ENCODE measurements at places on chromosomes 16 and 17.

DNA sequence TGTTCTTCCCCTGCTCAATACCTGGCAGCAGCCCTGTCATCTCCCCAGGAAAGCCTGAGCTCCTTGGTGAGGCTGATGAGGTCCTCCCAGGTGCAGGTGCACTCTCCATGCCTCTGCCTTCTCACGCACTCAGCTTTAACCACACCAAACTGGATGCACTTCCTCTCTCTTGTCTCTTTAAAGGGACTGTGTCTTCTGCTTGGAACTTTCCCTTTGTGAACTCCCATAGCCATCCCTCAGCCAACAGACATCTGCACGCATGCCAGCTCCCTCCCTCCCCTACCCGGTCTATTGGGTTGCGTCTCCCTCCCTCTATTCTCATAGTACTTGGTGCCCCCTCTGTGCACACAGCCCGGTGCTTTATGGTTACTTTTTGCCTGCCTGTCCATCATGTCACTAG is 231.2 kb downstream of the MSI2 start:
- no peak for DNase-seq

GRCh38 chr17:52140601-52141000 is 17.9 kb downstream of the CA10 start:
- no peak for DNase-seq

DNA sequence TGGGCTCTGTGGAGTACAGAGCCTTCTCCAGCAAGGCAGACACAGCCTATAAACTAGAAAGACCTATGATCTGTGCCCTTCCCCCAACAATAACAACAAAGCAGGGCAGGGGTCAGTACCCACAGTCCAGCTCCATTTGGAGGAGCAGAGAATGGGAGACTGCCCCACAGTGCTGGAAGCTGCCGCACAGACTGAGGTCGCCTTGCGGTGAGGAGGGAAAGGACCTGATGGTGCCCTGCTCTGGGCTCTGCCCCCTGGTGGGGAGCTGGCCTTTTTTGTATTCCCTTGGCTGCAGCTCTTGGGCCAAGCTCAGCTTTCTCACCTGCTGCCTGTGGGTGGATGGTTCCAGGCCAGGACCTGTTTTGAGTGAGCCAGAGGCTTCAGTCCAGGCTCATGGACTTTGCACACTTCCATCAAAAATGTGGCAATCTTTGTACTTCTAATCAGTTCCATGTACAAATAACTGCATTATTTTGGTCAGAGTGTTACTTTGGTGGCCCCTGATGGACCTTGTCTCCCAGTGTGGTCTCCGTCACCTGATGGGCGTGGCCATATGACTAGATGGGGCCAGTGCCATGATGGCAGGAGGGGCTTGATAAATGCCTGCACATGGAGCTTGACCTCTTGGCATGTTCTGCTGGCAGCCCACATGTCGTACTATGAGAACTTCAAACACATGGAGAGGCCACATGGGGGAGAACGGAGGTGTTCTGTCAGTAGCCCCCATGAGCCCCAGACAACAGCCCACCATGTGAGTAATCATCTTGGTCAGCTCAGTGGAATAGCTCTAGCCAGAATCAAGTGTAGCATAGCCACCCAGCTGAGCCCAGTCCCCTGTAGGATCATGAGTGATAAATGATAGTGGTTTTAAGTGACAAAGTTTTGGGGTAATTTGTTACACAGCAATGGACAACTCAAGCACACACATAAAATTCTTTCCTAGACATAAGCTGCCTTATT is 24.2 kb downstream of the B9D1 start:
- peak; percentile 38 for DNase-seq

DNA sequence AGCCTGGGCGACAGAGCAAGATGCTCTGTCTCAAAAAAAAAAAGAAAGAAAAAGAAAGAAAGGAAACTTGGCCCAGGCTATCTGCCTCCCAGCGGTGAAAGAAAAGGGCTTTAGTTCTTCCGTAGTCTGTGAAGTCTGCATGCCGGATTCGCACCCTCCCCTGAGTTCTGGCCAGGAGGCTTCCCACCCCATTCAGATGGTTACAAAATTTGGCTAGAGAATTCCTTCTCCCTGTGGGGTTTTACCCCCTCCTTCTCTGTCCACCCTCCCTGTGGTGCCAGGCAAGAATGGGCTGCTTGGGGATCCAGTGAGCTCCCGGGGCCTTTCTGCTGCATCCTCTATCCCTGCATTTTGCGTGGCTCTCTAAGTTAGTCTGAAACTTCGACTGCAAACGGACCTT is 37.8 kb downstream of the PAFAH1B1 start:
- DNase-seq: no peak

DNA sequence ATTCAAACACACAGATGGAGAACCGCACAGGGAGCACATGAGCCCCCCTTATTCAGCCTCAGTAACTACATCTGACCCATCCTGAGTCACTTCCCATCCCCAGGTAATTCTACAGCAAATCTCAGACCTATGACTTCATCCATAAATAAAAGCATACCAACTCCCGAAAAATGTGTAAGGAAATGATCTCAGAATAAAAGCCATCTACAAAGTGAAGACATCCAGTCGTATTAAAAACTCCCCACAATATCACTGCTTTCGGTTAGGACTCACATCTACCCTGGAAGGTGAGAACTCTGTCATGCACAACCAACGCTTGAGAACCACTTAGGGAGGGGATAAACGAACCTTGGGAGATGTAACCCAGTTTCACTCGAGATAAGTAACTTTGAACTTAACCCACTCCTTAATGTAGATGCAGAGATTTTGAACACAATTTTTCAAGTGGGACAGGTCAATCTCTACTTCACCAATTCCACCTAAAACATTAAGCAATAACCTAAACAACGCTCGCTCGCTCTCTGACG is 1.3 kb downstream of the USP36 start:
- DNase-seq: no peak

DNA sequence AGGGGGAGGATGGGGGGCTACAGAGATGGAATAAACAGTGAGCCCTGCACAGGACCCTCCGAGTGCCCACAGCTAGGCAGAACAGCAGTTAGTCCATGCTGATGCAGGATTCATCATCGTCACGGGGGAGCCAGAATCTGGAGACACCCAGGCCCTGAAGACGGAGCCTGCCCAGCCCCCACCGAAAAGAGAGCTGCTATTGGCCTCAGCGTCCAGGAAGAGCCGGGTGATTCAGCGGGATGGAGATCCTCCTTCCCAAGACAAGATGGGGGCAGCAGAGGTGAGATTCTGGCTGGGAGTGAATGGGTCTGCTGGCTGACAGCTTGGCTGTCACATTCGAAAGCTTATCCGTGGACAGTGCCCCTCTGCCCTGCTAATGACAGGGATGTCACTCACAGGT is 133.6 kb upstream of the CRHR1 start:
- no peak for DNase-seq

DNA sequence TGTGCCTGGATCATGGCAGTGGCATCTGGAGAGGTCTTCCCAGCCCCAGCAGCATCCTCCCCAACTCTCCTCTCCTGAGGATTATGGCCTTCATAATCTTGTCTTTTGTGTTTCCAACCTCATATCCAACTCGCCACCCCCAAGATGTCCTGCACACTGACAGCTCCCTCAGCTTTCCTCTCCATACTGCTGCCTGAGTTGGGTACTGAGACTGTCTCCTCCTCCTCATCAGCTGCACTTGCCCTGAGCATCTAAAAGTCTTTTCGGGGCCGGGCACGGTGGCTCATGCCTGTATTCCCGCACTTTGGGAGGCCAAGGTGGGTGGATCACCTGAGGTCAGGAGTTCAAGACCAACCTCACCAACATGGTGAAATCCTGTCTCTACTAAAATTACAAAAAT is 2.0 kb downstream of the CD300LB start:
- no peak for DNase-seq

GRCh38 chr17:64491034-64491860 is 5.6 kb downstream of the POLG2 start:
- no peak for DNase-seq

DNA sequence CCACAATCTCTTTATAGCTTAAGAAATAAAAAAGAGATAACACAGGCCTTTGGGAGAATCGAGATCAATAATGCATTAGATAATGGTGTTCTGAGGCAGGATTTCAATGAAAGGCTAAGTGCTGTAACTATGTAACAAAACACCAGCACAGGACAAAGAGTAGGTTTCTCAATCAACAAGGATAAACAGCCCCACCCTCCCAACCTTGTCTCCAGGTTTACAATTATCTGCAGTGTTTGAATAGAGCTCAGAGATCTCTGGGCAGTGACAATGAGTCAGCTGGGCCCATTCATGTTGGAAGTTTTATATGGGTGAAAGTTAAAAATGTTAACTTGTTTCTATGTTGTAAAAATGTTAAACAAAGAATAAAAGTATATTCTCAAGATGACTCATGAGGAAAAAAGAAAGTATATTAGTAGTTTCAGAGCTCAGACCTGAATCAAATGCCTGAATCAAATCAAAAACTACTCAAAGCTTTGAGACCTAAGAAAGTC is 17.0 kb upstream of the KRT20 start:
- no peak for DNase-seq

GRCh38 chr16:81975637-81976036 is 35.6 kb downstream of the SDR42E1 start:
- DNase-seq: no peak

- DNase-seq: no peak
Measured at GRCh38 chr16:55221836-55222235, 102.2 kb upstream of the IRX6 start.

GRCh38 chr16:12201216-12201615 is 224.7 kb downstream of the SNX29 start:
- DNase-seq: no peak

DNA sequence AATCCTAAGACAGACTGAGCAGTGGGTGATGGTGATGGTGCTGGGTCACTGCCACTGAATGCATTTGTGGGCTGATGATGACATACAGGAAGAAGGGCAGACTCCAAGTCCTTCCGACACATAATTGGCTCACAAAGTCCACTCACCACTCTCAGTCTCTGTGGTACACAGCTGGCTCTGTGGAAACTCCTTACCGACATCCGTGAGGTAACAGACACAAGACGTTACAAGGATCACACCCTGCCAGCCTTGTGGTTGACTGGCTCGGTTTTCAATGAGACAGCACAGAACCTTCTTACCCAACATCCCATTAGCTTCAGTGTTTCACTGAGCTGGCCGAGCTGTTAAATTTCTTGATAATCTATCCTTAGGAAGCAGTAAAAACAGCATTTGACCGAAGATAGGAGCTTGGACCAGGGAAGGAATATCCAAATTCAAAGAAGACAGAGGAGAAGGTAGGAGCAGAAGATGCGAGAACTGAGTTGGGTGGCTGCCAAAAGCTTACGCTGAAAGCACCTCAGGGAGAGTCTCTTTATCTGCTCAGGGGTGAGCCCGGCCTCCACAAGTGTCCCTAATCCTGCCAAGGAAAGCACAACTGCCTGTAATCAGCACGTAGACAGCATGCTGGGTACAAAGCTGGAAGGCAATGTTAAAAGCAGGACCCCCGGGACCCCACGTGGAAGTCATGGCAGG is 5.5 kb upstream of the MXRA7 start:
- peak; percentile 47 for DNase-seq

GRCh38 chr17:70323269-70323668 is 153.9 kb downstream of the KCNJ2 start:
- no peak for DNase-seq

DNA sequence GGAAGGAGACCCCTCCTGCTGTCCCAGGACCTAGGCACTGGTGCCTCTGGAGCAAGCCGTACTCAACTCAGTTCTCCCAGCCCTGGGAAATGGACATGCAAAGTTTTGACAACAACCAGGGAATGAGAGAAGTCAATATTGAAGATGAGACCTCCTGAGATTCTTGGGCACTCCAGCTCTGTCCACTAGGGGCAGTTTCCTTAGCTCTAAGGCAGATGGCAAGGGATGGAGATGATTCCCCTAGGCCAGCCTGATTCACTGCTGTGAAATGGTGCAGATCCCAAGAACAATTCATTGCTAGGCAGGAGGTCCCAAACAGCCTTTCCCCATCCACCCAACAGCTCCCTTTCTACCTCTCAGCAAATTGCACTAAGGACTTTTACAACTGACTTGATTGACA is 20.5 kb upstream of the SDR42E2 start:
- DNase-seq: no peak

DNA sequence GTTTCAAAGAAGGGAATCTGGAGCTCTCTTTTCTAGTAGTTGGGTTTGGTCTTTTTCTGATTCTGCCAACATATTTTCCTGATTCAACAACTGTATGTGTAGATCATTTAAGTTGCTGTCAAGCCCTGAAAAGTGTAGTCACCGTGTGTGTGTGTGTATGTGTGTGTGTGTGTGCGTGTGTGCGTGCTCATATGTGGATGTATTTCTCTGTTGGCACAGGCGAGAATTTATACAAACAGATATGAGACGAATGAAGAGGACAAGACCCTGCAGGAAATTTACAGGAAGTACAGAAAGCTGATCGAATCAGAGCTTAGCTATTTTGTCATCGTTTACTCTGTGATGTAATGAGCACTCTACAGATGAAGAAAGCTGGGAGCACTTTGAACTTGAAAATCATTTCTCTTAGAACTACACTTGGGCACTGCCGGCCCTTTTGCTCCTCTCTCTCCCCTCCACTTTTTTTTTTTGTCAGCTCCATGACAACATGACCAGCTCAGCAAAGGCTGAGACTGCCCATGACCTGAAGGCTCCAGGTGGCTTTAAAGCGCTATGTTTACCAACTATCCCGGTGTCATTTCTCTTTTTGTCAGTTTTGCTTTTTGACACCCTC is 11.2 kb downstream of the FBXO39 start:
- DNase-seq: no peak

- DNase-seq: no peak
Measured at GRCh38 chr17:49580055-49580721, 4.5 kb downstream of the NXPH3 start.

DNA sequence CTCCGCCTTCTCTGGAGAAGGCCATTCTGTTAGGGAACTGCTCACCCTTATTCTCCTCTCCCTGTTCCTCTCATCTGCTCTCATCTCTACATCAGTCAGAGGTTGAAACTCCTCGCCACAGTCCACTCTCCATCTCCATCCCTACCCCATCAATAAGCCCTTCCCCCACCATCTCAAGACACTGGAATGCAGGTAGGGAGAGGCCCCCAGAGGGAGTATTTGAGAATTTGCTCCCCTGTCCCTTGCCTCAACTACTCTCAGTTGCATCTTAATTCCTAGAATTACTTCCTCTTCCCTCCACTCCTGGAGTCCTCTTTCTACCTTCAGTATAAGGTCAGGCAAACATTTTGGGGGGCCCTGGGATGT is 2.0 kb upstream of the AATF start:
- DNase-seq: no peak

DNA sequence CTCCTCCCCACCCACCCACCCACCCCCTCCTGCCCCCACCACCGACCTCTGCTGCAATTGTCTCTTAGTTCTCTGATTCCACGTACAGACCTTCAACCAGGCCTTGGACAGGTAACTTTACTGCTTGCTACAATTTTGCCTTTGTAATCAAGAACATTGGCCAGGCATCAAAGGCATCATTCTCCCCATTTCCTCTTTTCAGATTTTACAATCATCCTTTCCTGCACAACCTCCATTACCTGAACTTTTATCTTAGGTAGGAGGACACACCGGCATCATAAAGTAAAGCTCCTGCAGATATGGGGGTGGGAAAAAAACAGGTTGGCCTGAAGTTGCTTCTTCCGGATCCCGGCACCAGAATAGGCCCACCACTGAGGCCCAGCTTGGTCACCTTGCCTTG is 25.7 kb upstream of the SUPT4H1 start:
- DNase-seq: no peak

- no peak for DNase-seq
Measured at GRCh38 chr17:77929180-77929564, 29.3 kb upstream of the TNRC6C start.

All from activated T-helper 1 cell treated with Interleukin-2 at 50 U/mL for 16 hours (primary cell).